CD8-positive, alpha-beta T cell (primary cell): ENCODE measurements at places on chromosomes 2 and 18.

DNA sequence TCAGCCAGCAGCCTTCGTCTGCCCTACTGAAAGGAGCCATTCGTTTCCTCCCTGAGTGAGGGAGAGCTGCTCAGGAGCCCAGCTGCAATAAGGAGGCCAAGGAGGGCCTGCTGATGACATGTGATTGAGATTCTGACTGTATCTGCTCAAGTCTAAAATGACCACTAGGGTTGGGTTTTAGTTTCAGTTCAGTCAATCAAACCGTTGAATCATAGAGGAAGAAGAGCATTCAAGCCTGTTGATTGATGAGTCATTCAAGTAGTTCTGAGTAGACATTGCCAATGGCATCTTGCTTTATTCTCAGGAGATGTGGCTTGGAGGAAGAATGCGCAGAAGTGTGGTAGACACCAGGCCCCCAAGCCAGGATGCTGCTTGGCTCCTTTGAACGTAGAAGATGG is 19.9 kb upstream of the BCL2L11 start:
- DNase-seq, result no peak

DNA sequence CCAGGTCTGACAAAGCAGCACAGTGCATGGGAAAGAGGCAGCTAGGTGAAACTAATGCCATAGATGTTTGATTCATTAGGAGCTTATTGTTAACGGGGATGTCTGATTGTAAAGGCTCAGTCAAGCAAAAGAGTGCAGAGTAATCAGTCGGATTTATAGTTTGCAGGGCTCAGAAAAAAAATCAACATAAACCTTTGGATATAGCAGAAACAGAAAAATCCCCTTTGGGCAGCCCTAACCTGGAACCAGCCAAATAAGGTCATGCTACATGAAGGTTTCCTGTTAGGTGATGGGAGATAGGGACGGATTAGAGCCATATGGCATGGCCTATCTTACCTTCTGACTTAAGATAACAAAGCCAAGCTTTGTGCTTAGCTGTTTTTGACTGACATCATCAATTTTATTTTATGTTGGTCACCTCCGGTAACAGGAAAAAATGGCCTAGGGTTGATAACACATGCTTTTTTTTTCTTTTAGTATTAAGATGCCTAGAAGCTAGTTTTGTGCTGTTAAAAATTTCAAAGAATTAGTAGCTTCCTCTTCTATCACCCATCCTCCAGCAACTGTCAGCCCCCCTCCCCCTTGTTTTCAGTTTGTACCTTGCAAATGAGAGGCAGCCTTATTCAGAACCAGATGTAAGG is 60.7 kb upstream of the ZEB2 start:
- no peak for DNase-seq

DNA sequence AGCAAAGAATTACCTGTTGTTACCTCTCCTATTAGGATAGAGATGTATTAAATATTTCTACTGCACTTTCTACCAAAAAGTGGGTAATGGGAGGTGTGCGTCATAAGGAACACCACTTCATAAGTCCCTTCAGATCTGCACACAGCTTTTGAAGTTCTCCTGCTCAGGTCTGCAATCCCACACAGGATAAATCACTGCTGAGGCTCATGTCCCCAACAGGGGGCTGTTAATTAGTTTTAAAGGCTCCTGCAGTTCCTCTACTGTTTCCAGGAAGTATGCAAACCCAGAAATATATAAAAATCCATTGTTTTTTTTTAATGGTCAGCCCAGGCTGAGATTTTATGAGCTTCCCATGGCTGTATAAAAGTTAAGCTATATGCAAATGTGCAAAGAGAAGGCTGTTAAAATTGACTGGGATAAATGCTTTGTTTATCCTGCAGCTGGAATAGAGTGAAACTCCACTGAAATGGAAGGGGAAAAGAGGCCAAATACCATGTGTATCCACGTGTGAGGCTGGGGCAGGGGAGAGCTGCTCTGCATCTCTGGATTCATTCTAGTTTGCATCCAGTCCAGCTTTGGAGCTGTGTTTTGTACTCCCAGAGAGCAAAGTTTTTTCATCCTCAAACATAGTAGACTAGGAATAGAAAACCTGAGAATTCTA is 903.7 kb downstream of the TDRD15 start:
- DNase-seq, result no peak

GRCh38 chr2:226671141-226671676 is 128.4 kb downstream of the IRS1 start:
- DNase-seq, result no peak

GRCh38 chr18:59219672-59220163 is at the start of gene GRP:
TSS of gene GRP (plus strand) at chr18:59220158. CDS start at chr18:59220266, 108 bp downstream.
- DNase-seq, result no peak

DNA sequence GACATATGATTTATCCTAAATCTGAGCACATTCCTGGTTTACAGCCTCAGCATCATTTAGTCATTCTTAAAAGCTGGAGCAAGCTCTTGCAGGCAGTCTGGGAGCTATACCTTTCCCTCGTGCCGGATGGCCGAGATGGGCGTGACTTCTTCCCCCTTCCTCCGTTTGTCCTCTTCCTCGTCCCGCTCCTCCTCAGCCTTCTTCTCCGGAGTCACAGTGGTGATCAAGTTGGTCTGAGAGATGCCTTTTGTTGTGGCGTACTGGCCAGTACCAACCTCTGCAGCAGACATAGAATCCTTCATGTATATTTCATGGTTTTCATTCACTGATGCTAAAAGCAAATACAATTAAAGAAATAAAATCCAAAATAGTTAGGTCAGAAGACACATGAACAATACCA is 124.1 kb upstream of the ZBTB14 start:
- DNase-seq, result no peak

DNA sequence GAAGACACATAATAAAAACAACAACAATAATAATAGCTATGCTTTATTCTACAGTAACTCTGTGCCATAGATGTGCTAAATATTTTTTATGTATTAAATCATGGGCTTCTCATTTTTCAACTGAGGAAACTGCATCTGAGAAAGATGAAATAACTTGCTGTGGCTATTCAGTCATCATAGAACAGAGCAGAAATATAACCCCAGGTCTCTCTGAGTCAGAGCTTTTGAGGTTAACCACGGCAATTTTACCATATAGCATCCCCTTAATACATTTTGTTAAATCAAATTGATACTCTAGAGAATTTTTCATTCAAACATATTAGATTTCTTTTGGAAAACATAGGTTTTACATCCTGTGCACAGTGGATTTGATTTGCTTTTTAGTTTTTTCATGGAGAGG is 586.6 kb upstream of the KLHL29 start:
- DNase-seq, result no peak

GRCh38 chr2:164662066-164662465 is 40.8 kb upstream of the GRB14 start:
- no peak for DNase-seq
